A172 (cell line): ENCODE measurements at places on chromosomes 16 and 17. TPM values are rescaled to one million over a fixed set of nuclear protein-coding genes. Genes with fewer than 3 reads are reported as not detected.

CDR2L gene
- total RNA-seq, result 24.0 and 26.6 TPM in 2 replicates

ST6GALNAC2 gene
- total RNA-seq, result 5.1 and 6.8 TPM in 2 replicates

MYADML2 gene
- not detected in 2 replicates for total RNA-seq

ABCC6 gene
- total RNA-seq, result 3.5 TPM in 1 of 2 replicates, not detected in the other

TNFRSF13B gene
- not detected in 2 replicates for total RNA-seq

CMTR2 gene
- total RNA-seq, result 48.7 and 74.4 TPM in 2 replicates

MED13 gene
- 31.7 and 34.9 TPM in 2 replicates for total RNA-seq

KRT39 gene
- not detected in 2 replicates for total RNA-seq

TMEM92 gene
- 5.2 and 6.6 TPM in 2 replicates for total RNA-seq

ATP2A1 gene
- 0.14 and 1.1 TPM in 2 replicates for total RNA-seq

TVP23B gene
- 82.5 and 83.5 TPM in 2 replicates for total RNA-seq

C1QTNF8 gene
- total RNA-seq, result 2.9 TPM in 1 of 2 replicates, not detected in the other

SCPEP1 gene
- total RNA-seq, result 100 and 126 TPM in 2 replicates

GRIN2A gene
- 0.10 and 0.14 TPM in 2 replicates for total RNA-seq

ABCC11 gene
- total RNA-seq, result not detected in 2 replicates

SLC9A5 gene
- total RNA-seq, result 0.03 and 0.29 TPM in 2 replicates

FBXW10 gene
- total RNA-seq, result not detected in 2 replicates

CBFA2T3 gene
- total RNA-seq, result 0.05 TPM in 1 of 2 replicates, not detected in the other

TLCD3A gene
- 34.9 and 37.7 TPM in 2 replicates for total RNA-seq

CD2BP2 gene
- total RNA-seq, result 87.1 and 116 TPM in 2 replicates

LITAFD gene
- not detected in 2 replicates for total RNA-seq

ANKRD40CL gene
- total RNA-seq, result not detected in 2 replicates

GPS1 gene
- 185 and 187 TPM in 2 replicates for total RNA-seq

PPP1R27 gene
- total RNA-seq, result not detected in 2 replicates

SCRN2 gene
- 56.8 and 65.4 TPM in 2 replicates for total RNA-seq

ACSM2A gene
- not detected in 2 replicates for total RNA-seq

KIAA0513 gene
- total RNA-seq, result 4.6 and 8.9 TPM in 2 replicates
